Activated CD4-positive, alpha-beta T cell treated with anti-CD3 and anti-CD28 coated beads for 48 hours (primary cell): ENCODE measurements at places on chromosomes 11 and 22.
A peak's percentile ranks its signal among the peaks of the same experiment; 100 is the strongest.

DNA sequence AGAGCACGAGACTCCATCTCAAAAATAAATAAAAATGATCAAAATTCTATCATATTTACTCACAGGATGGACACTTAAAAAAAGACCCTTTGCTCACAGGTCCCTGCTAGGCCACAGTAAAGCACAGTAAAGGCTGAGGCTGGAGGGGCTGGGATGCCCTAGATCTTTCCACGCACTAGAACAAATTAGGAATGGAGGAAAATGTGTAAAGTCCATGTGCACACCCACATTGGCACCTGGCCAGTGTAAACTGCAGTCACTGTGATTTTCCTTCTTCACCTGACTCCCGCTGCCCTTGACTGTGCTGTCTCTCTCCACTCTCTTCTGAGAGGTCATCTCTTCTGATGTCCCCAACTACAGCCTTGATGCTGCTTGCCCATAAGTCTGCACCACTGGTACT lies 195.5 kb downstream of the EFCAB6 start:
- DNase-seq, result no peak

DNA sequence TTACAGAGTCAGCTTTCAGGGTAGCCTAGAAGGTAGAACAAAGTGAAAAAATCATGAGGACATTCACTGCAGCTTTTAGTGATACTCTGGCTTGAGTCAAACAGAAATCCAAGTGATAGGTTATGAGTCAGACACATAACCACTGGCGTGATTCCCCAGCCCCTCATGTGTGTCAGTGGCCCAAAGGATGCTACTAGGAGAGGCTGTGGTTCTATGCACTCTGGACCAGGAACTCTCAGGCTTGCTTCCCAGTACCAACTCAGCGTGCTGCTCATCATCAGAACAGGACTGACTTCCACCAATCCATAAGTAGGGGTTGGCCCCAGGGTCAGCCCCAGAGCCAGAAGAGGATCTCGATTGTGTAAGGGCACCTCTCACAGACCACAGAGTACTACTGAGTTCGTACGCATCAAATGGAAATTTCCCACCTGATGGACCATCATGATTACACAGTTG lies 116.8 kb downstream of the MED15 start:
- peak; percentile 77 for DNase-seq

DNA sequence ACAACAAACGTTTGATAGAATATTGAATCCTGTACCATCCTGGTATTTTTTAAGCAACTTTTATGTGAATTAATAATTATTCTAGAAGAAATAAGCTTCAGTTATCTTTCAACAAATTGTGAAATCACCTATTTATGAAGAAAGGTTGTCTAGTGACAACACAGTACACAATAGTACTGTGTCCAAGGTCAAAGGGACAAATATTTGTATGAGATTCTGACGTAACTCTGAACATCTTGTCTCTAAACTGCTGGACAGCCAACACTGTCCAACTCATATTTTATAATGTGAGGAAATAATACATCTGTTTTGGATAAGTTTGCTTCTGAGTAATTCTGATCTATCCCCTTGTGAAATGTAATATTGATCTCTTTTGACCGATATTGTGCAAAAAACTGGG lies 18.9 kb downstream of the CASP5 start:
- no peak for DNase-seq

DNA sequence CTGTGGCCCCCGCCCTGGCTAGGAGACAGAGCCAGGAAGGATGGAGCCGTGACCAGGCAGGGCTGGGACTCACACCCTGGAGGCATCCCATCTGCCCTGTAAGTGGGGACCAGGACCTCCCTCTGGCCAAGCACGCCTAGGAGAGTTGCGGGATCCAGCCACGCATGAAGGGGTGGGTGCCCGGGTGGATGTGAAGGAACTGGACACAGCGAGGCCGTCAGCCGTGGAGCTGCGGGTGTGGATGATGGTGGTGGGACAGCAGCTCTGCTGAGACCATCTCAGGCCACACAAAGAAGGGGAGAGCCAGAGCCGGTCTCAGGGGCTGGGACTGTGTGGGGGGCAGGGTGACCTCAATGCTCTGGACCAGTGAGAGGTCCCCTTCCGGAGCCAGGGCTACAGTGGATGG lies 746.4 kb downstream of the BRD1 start:
- DNase-seq, result no peak

DNA sequence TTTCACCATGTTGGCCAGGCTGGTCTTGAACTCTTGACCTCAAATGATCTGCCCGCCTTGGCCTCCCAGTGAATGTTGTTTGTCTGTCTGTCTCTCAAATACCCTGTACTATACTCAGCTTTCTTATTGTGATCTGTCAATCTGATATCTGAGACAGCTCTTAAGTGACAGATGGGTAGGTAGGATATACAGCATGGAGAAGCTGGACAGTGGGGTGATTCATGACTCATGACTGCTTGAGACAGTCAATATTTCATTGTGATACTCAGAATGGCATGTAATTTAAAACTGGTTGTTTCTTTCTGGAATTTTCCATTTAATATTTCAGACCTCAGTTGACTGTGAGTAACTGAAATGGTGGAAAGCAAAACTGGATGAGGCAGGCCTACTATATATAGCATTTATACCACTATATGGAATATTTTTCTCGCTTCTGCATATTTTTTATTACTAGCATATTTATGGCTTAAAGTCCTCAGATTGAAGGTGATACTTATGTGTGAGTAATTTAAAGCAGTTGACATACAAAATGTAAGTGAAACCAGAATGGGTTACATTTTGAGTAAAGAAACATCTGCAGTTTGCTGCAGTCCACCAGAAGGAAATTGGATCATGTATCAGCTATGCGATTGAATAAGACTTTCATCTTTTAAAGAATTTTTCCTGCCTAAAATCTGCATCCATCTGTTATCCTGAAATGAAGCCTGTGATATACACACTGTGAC lies 22.3 kb downstream of the ARHGAP42 start:
- DNase-seq, result no peak

- DNase-seq, result no peak
These were observed 22.9 kb upstream of the SLC22A12 start for GRCh38 chr11:64568041-64568571.
